ENCODE measurements at places on chromosomes 2 and 18.

GRCh38 chr2:58336416-58336815, 95.3 kb upstream of the FANCL start:
- DNase-seq, result no peak

DNA sequence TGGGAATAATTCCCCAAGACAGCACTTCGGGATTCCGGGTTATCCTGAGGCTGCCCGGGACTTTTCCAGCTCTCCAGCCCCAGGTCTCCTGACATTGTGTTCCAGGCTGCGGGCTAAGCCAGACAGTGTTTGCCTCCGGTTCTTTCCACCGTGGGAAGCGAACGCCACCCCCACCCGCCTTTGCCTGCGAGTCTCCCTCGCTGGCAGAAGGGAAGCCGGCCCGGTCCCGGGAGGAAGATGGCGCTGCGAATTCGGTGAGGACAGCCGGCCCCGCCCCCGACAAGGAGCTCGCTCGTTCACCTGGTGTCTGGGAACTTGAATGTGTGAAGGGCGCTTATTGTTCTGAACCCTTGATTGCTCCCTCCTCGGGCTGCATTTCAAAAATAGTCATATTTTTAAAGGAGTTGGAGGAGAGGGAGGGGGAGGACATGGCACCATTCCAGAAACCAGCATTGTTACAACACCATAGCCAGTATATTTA, 2.9 kb downstream of the LRATD1 start:
- peak; percentile 90 for DNase-seq

GRCh38 chr2:115880558-115880957, 1438.1 kb downstream of the DPP10 start:
- no peak for DNase-seq

DNA sequence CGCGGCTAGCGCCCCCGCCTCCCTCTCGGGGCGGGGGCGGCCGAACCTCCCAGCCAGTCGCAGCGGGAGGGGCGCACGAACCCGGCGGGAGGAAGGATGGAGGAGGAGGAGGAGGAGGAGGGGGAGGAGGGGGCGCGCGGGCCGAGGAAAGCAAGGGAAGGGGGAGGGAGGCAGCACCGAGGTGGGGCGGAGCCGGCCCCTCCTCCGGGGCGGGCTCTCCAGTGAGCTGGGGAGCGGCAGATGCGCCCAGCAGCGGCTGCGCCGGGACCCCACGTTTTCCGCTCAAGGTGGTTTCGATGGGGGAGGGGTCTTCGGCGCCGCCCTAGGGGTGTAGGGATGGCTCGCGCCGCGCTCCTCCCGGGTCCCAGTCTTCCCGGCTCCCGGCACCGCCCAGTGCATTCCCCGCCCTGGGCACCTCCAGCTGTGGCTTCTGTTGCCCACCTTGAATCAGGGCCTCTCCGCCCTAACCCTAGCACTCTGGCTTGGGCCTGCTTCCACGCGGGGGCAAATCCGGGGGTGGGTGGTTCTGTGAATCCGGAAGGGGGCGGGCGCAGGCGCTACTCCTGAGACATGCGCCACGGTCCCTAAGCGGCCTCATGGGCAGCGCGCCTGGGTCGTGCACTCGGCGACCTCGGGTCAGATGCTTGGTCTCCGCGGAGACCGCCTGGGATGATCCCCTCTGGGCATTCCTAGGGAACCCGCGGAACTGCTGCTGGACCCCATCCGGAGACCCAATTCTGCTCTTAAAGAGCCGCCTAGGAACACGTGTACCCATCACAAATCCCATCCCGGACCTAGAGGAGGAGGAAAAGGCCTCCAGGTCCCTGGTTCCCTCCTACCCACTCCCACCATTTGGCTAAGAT, at the start of gene FBXO41:
TSS of gene FBXO41 (minus strand) at position 183 of the 863 bp plus-strand sequence. CDS start 14,848 bp downstream, outside the sequence.
- peak; percentile 18 for DNase-seq

- no peak for DNase-seq
Measured at GRCh38 chr2:64944484-64944883, 44.7 kb upstream of the SLC1A4 start.

DNA sequence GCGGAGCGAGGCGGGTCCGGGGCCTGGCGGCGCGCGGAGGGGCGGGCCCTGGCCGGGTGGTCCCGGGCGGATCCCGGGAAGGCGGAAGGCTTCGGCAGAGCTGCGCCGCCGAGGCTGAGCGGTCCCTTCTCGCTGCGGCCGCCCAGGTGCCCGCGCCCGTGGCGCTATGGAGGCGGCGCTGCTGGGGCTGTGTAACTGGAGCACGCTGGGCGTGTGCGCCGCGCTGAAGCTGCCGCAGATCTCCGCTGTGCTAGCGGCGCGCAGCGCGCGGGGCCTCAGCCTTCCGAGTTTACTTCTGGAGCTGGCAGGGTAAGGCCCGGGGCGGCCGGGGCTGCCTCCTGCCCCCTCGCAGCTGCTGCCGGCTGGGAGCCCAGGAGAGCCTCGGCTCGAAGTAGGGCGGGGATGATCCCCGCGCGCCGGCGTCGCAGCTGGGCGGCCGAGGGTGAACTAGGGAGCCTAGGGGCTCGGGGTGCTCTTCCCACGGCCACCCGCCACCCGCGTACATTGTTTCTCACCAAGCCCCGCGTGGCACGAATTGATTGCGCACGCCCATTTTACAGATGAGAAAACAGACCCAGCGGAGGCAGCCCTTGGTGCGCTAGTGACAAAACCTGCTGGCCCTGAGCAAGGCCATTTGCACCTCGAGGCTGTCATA, at the start of gene SLC66A3:
TSS of gene SLC66A3 (plus strand) at position 87 of the 655 bp plus-strand sequence. CDS start at position 167, 80 bp downstream.
- DNase-seq, result no peak

GRCh38 chr2:96806468-96807126, 9.5 kb upstream of the CNNM3 start:
- DNase-seq, result no peak

GRCh38 chr2:47054036-47054555, 101.0 kb downstream of the STPG4 start:
- no peak for DNase-seq

- no peak for DNase-seq
Measured at GRCh38 chr18:11183637-11184036, 34.3 kb upstream of the PIEZO2 start.

- DNase-seq, result no peak
Measured at GRCh38 chr2:10174173-10174572, 51.6 kb downstream of the RRM2 start.

- no peak for DNase-seq
Measured at GRCh38 chr18:9637036-9637767, 22.8 kb upstream of the PPP4R1 start.

- DNase-seq, result no peak
Measured at GRCh38 chr18:59060551-59060950, 79.1 kb upstream of the SEC11C start.

GRCh38 chr2:130873700-130874346, 37.1 kb downstream of the ARHGEF4 start:
- DNase-seq, result peak; percentile 64

DNA sequence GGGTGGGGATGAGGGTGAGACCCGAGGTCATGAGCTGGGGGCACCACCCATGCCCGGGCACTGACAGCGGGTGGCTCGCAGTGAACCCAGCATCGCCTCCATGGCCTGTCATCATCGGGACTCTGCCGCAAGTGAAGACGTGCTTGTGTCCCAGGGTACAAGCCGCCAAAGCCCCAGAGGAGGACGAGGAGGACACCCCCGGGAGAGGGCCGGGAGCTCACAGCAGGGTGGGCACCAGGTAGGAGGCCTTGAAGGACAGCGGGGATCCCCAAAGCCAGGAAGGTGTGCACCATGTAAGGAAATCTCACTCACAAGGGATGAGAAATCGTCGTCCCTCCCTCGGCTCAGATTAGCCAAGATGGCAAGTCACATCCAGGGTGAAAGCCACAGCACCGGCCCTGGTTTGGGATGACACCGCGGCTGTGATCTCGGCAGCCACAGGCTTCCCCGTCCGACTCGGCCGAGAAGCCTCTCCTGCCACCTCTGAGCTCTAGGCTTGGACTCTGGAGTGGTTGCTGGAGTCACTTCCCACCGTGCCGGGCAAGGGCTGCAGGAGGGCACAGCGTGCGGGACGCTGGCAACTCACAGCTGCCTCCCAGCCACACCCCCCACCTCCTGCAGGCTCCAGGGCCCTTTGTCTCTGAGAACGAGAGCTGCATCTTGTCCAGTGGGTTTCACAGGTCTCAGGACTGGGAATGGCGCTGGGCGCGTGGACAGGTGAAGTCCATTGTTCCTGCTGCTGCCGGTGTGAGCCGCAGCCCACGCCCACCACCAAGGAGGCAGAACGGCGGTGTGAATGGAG, 81.6 kb upstream of the CTDP1 start:
- no peak for DNase-seq

DNA sequence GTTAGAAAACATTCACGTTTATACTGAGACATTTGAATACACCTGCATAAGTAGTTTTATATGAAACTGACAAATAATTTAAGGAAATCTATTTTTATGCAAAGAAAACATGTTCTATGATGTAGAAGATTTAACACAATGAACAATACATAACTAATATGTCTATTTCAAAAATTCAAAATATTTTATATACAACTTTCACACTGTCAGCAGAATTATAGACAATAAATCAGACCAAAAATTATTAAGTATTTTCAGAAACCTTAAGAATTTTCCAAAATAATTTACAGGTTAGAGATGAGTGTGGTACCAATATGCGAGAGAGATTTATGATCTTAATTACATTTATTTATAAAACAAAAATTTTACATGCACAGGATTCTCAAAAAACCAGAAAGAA, 1561.0 kb upstream of the ZEB2 start:
- no peak for DNase-seq

DNA sequence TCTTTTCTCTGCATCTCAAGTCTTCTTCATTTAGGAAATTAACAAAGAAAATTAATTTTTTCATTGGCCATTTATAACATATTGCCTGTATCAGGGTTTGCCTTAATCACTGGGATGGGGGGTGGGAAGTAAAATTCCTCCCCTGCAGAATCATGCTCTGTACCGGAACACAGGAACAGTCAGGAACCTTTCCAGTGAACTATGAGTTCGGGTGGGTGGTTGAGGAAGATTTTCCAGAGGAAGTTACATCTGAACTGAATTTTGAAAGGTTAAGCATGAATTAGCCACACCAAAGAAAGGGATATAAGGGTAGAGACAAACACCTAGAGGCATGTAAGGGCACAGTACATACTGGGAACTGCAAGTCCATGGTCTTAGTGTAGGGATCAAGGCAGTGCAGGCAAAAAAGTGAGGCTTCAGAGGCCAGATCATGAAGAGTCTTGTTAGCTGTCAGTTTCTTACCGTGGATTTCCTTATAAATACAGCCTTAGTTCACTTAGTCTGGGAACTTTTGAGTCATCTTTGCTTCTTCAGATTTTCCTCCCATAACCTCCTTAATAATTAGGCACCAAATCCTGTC, 55.6 kb downstream of the FAM117B start:
- DNase-seq, result no peak

DNA sequence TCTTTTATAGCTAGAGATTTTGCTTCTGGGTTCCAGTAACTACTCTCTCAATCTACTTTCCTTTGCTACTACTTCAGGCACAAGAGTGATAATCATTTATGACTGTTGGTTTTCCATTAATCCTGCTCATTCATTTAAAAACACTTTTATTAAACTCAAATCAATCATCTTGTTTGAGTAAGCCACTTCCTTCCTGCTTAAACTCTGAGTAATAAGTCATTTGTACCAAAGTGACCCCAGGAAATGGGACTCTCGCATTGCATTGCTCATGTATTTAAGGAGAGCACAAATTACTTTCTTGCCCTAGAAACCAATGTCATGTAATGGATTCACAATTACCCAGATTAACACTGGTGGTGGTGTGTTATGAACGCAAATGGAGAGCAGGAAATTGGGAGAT, 270.7 kb upstream of the HNMT start:
- DNase-seq, result no peak

DNA sequence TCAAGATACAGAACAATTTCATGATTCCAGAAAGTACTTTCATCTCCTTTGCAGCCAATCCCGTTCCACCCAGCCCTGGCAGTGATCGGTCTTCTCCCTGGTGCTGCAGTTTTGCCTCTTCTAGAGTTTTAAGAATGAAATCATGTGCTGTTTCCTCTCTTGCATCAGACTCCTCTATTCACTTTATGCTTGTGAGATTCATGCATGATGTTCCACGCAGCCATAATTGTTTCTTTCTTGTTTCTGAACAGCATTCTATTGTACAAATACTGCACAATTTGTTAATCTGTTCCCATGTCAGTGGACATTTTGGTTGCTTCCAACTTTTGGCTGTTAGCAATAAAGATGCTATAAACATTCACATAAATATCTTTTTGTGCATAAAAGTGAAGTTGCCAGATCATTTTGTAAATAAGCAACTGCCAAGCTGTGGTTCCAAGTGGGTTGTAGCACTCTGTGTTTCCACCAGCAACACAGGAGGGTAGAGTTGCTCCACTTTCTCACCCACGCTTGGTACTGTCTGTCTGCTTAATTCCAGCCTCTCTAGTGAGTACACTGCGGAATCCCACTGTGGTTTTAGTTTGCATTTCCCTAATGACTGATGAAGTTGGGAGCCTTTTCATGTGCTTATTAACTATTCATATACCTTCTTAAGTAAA, 104.5 kb downstream of the TWIST2 start:
- DNase-seq, result peak; percentile 2

DNA sequence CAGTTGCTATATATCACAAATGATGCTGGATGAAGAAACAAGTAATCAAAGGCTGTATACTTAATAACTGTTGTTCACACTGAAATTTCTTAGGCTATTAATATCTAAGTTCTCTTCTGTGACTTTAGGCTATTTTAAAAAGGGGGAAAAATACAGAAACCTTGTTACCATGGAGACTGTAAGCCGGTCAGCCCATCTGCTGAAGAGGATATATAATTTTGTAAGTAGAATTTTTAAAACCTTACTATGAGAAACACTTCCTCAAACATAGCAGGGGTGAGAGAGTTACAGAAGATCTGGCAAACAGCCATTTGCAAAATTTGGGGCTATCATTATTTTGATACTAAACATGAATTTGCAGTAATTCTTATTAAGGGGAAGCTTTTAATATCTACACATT, 27.8 kb downstream of the CACNB4 start:
- no peak for DNase-seq

DNA sequence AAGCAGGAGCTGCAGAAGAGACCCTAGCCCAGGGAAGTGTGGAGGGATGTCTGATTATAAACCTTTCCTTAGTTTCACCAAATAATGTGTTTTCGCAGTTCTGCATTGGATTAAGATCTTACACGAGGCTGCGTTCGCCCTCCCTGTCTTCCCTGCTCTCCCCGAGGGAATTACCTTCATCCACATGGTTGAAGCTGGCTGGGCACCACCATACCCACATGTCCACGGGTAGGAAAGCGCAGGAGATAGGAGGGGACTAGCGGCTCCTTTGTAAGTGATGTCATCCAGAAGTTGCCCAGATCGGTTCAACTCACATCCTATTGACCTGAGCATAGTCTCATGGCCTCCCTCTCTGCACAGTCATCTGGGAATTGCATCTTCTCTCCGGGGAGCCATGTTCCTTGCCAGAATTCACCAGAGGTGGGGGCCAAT, 1.1 kb downstream of the TTL start:
- DNase-seq, result no peak

DNA sequence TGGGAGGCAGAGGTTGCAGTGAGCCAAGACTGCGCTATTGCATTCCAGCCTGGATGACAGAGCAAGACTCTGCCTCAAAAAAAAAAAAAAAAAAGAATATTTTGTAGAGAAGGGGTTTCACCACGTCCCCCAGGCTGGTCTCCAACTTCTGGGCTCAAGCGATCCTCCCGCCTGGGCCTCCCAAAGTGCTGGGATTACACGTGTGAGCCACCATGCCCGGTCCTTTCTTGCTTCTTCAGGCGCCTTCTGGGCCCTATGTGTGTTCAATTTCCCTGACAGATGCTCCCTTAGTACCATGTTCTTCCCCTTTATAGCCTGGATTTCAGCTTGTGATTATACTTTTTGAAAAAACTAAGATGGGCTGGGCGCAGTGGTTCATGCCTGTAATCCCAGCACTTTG, 9.8 kb downstream of the ZFP36L2 start:
- DNase-seq, result no peak

Measured in prostate gland (tissue), 2 donors.